ENCODE measurements at places on chromosomes 2 and 18.

DNA sequence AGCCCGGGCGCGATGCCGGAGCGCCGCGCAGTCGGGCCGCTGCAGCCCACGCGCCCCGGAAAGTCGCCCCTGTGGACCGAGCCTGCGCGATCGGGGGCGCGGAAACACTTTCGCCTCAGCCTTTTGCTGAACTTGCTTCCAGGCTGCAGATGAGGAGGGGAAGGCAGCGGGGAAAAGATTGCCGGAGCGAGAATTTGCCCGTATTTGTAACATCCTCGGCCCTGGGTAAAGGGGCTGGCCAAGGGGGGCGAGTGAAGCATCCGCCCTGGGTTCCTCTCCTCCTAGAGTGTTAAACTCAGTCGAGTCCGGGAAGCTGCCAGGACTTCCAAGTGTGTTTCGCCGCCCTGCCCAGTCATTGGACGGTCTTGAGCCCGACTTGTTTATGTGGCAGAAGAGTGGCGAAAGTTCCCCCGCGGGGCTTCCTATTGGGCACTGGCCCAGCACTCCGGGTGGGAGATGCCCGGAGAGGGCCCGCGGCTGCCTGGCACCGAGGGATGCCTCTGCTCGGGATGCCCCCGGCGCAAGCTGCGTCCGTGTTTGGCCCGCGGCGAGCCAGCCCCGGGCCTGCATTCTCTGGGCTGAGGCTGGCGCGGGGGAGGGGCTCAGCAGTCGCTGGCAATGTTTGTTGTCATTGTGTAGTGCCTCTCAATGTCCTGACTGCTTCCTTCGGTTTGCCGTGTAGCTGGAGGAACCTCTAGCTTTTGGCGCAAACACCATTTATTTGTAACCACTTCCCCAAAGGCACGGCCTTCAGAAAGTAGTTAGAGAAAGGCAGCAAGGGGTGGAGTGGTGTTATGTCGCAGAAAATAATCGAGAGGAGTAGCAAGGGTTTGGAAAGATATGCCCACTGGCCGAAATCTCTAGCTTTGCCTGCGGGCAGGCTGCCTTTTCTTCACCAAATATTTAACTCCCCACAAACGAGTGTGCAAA, 1.1 kb downstream of the CYBRD1 start:
- DNase-seq = no peak

DNA sequence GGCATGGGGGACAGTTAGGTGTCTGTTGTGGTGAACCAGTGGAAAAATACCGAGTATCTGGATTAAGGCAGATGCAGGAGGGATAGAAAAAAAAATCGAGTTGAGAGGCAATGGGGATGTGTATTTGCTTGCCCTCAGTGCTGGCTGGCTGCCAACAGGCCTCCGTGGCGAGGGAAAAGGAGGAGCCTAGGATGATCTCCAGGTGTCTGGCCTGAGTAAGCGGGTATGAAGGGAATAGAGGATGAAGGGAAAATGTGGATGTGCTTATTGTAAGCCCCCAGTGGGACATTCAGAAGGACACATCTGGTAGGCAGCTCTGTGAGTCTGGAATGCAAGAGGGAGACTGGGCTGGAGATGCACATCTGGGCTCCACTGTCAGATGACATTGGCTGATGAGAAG, 22.8 kb downstream of the KCNS3 start:
- no peak for DNase-seq

- no peak for DNase-seq
Measured at GRCh38 chr2:188091220-188091619, 200.5 kb upstream of the GULP1 start.

GRCh38 chr2:200025717-200026116, 70.3 kb downstream of the MAIP1 start:
- no peak for DNase-seq

DNA sequence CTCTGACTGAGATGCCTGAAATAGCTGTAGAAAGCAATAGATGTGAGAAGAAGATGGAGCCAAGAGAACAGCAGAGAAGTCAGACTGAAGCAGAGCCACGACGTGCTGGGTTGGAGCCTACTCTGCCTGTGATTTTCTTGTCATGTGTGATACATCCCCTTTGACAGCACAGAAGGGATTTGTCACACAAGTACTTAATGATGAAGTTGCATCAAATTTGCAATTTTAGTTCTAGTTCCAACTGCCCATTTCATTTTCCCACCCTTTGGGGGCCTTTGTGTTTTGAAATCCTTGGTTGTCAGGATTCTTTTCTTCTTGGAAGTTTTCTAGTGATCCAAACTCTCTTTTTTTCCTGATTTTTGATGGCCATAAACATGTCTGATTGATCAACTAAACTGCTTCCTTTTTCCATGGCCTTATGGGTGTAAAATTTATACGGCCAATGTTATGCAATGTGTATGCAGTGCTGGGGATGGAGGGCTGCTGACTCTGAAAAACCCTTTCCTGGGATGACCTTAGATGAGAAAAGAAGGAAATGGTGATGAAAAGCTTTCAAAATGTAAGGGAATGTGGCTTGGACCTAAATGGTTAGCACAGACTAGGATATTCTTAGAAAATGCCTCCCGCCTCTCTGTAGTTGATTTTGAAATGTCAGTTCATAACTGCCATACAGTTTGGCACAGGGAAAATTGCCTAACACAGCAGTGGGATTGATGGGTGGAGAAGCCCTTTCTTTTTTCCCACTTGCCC, 9.6 kb upstream of the B3GNT2 start:
- no peak for DNase-seq
